Karpas-422 (cell line): ENCODE measurements at places on chromosomes 6 and 20.
A peak's percentile ranks its signal among the peaks of the same experiment; 100 is the strongest.

GRCh38 chr6:5115168-5115567 is 30.0 kb downstream of the PPP1R3G start:
- no peak for DNase-seq

DNA sequence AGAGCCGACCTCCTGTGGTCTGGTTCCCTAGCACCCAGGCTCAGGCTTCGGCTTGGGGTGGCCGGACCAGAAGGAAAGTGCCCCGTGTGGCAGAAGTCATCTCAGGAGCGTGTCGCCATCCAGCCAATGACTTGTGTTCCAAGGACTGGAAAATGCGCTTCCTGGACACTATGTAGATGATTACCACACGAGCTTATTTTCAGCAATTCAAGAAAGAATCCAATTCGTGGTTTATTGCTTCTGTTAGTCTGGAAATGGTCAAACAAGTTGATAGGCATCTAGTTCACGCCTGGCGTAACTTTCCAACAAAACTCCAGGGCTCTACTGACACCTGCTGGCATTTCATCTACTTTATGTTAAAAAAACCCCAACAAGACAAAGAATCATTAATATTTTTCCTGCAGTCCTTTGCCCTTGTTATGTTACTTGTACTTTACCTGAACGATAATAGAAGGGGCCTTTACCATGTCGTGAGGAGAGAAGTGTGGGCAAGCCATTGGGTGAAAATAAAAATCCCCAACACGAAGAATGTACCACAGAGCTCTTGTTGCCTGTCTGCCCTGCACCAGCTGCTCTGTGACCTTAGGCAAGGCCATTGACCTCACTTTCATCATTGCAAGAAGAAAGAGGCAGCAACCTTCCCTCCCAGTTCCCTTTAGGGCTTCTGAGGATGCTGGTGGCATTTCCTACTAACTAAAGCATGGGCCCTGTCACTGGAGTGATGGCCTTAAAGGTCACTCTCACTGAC is 154.7 kb upstream of the LAMP5 start:
- DNase-seq = peak; percentile 65

GRCh38 chr6:24009319-24009718 is 116.7 kb upstream of the NRSN1 start:
- DNase-seq = no peak

DNA sequence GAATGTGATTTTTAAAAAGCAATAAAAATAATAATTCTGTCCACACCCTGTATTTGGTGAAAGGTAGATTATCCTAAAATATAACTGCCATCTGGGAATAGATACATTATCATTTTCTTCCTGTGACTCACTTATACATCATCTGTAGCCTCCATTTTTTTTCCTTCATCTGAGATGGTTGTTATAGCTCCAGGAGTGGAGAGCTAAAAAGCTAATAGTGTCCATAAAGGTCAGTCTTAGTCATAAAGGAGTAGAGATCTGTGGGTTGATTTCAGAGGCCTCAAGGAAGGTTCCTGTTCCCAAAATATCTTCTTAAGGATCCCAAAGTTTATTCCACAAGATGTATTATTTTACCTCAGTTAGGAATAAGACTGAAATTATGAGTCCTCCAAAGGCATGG is 41.1 kb downstream of the FBXO5 start:
- DNase-seq = no peak

GRCh38 chr6:158303210-158303731 is 9.0 kb upstream of the TULP4 start:
- DNase-seq = no peak

- DNase-seq = peak; percentile 50
Observed at GRCh38 chr20:44776980-44777379, 31.3 kb downstream of the KCNK15 start.
